Lung microvascular endothelial cell (primary cell): ENCODE measurements at places on chromosomes 12 and 14.

GRCh38 chr12:14310866-14311265 is 54.6 kb upstream of the ATF7IP start:
- no peak for DNase-seq

DNA sequence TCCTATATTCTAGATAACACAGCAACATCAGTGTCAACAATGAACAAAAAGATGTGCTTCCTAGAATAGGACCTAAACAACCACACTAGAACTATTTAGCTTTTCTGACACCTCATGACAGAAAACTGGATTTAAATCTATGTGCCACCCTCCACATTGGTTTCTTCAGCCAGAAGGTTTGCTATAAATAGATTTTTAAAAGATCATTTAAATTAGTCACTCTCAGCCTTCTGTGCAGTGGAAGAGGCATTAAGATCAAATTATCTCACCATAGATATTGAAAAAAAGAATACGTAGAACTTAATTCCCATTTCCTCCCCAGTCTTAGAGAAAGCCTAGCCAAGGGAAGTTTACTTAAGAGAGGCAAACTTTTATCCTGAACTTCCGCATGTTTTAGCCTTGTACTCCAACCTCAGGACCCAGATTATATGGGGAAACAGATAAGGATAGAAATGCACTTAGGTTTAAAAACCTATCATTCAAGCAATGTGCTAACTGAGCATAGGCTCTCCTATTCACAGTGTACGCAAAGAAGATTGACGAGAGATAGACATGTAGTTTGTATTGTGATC is 59.6 kb downstream of the NELL2 start:
- no peak for DNase-seq

DNA sequence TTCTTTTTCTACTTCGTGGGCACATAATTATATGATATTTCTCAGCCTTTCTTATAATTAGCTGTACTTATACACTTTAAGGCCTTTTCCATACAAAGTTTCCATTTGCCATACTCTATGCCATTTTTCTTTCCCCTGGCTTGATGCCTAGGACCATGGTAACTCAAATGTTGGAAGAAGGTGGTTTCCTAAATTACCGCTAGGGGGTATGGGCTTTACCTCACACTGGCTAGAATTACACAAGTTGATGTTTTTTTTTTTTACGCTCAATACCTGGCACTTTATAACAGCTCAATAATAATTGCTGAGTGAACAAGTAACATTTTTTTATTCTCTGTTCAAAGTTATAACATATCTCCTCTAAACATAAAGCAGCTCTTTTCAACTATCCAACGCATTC is 306.8 kb upstream of the LRFN5 start:
- no peak for DNase-seq

DNA sequence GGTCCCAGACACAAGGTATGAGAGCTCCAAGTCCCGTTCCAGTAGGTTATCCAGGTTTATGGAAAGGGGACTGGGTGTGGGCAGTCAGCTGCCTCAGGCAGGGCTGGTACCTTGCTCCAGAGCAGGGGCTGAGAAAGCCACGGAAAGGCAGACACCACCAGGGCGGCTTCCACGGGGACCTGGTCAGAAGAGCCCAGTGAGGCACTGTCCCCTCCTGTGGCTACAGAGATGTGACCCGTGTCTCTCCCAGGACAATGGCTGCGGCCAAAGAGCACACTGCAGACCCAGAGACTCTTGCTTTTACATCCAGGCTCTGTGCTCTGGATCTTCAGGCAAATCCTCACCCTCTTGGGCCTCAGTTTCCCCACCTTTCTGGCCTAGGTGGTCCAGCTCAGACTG is 8.8 kb downstream of the SERPINA4 start:
- no peak for DNase-seq

- no peak for DNase-seq
These were observed 13.1 kb downstream of the ARMH4 start for GRCh38 chr14:58138714-58139482.

DNA sequence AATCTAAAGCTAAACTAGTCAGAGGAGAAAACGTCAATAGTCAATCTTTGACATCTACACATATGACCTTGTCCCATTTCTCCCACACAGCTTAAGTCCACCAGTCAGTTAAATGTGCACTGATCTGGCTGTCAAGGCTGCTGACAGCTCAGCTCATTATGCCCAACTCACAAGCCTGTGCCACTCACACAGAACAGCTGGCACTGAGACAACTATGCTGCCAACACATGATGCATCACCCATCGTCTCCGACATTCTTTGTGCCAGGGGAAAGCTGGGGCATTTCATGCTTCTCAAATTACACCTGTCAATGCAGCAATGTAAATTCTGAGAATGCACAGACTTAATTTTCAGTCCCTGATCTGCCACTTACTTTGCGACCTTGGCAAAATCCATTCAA is 25.3 kb downstream of the GNS start:
- DNase-seq = no peak

- DNase-seq = peak; percentile 46
These were observed 16.8 kb upstream of the MYL2 start for GRCh38 chr12:110937104-110937641.
